ENCODE measurements at places on chromosomes 3 and 15.
A peak's percentile ranks its signal among the peaks of the same experiment; 100 is the strongest.

DNA sequence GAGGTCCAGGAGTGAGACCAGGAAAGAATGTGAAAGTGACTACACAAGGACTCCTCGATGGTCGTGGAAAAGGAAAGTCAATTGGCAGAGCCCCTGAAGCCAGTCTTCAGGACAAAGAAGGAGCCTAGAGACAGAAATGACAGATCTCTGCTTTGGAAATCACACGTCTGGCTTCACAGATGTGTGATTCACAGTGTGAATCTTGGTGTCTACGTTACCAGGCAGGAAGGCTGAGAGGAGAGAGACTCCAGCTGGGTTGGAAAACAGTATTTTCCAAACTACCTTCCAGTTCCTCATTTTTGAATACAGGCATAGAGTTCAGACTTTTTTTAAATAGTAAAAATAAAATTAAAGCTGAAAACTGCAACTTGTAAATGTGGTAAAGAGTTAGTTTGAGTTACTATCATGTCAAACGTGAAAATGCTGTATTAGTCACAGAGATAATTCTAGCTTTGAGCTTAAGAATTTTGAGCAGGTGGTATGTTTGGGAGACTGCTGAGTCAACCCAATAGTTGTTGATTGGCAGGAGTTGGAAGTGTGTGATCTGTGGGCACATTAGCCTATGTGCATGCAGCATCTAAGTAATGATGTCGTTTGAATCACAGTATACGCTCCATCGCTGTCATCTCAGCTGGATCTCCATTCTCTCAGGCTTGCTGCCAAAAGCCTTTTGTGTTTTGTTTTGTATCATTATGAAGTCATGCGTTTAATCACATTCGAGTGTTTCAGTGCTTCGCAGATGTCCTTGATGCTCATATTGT is 6.0 kb downstream of the CCR2 start:
- peak; percentile 95 for DNase-seq

DNA sequence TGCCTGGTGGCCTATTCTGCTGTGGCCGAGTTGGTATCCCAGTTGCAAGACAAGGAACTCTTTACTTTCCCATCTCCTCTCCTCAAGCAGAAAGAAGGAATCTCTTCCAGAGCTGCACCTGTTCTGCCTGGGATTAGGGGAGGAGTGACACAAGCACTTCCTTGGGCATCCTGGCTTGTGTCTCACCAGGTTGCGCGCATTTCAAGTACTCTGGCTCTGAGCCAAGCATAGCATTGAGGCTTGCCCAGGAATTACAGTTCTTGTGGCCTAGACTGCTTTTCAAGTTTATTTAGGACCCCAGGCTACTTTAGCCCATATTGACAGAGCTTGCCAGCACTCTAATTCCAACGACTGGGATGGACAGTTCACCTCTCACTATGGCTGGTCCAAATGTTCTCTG is 150.5 kb downstream of the RSRC1 start:
- DNase-seq: peak; percentile 43

GRCh38 chr3:126031981-126032471 is 51.9 kb downstream of the SLC41A3 start:
- no peak for DNase-seq

- DNase-seq: peak; percentile 10
These were observed 1441.5 kb downstream of the OTOL1 start for GRCh38 chr3:162938083-162938482.

GRCh38 chr15:83100097-83100646 is 7.3 kb upstream of the TM6SF1 start:
- no peak for DNase-seq

DNA sequence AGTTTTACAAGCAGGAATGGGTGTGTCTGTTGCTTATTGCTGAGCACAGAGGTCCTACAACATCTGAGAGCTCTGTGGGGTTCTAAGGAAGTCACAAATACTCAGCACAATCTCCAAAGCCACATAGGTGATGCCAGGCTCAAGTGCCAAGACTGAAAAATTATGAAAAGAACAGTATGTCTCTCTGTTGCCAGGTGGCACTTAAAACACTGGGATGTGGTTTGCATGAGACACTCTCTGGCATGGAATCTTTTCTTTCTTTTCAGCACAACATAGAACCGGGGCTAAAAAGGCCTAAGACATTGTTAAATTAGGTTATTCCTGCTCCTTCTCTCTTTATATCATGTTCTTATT is 127.3 kb upstream of the PRICKLE2 start:
- DNase-seq: no peak

GRCh38 chr3:160956785-160957184 is 148.4 kb downstream of the B3GALNT1 start:
- DNase-seq: no peak

DNA sequence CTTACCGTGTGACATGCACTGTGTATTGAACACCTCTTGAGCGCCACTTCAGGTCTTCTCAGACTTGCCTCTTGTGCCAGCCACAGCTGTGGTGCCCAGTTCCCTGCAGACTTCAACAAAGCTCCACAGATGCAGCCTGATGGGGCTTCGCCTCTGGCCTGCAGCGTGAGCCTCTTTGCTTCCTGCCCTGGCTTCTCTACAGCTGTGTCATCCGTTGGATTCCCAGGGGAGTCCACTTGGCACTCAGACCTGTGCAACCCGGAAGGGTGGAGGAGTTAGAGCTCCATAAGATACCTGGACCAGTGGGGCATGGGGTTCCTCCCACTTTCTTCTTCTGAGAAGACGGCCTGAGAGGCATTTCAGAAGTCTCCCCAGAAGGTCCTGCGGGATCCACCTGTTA is 57.7 kb upstream of the BNIP2 start:
- DNase-seq: peak; percentile 89

- no peak for DNase-seq
These were observed 872 bp downstream of the DLEC1 start for GRCh38 chr3:38039899-38040261.

GRCh38 chr3:168615493-168616020 is 519.8 kb upstream of the GOLIM4 start:
- DNase-seq: no peak

- peak; percentile 19 for DNase-seq
These were observed 20.0 kb upstream of the RBP1 start for GRCh38 chr3:139559541-139559940.

DNA sequence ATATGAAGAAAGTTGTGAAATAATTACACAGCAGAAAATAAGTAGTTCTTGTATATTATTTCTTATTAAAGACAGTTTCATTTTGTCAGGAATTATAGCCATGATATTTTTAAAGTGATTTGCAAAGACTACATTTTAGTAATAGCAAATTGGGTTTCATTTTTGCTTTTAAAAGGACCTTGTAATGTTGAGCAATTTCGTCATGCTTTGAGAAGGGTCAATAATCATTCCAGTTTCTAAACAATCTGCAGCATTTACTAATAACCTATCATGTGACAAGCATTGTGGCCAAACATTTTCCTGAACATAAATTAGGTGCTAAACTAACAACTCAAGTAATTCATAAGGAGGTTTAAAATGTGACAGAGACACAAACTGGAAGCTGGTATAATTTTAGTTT is 214.4 kb upstream of the CBLB start:
- no peak for DNase-seq

- DNase-seq: no peak
These were observed 1.4 kb upstream of the IGDCC4 start for GRCh38 chr15:65423976-65424679.

DNA sequence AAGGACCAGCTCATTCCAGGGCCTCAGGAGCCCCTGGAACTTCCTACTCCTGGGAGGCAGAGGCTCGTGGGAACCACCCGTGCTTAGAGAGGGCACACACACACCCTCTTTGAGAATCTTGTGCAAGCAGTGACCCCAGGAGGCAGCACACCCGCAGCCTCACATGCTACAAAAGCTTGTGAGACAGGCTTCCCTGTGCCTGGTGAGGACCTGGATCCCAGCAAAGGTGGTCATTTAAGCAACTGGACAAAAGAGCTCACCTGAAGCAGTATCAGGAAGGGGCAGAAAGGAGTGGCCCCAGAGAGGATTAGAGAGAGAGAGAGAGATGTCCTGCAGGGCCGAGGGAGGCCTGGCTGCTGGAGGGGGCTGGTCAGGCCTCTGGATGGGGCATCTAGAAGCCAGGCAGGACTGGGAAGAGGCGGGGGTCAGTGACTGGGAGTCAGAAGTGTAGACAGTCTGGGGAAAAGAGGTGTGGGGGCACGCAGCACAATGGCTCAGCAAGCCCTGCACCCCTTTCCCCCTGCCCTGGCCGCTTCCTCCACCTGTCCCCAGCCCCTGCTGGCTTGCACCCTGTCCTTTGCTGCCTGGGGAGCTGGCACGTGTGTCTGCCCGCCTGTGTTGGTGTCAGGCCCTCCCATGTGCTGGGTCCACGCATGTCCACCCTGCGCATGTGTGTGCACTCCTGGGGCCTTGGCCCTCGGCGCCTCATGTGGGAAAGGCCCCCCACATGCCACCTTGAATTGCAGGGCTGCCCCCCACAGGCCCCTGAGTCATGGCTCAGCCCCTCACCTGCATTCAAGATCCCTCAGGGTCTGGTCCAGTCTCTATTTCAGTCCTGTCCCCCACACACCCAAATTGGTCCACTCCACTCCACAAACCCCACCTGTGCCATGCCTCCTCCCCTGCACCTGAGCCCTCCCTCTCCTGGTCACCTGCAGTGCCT is 36.9 kb downstream of the TSPAN3 start:
- no peak for DNase-seq

GRCh38 chr15:96246057-96246456 is 84.4 kb upstream of the NR2F2 start:
- no peak for DNase-seq

DNA sequence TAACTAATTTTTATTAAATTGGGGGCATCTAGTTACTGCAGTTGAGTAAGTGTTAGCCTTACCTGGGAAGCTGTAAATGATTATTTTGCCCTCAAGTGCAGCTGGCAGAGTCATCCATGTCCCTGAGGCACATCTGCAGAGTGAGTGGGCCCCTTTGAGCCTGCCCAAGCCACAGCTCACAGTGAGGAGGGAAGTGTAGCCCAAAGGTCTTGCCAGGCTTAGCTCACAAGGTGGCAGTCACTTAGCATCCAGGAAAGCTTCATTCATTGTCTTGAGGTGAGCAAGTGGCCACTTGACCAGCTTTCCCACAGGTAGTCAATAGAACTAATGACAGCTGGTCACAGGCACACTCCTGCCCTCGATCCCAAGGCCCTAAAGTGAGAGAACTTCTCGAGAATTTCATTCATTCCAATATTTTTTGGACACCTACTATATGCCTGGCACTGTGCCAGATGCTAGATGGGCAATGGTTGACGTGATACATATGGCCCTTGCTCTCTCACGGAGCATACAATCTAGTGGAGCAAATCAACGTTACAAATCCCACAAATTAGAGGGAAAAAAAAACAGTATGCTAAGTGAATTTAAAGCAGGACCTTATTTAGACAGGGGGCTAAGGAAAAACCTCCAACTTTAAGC is 163.3 kb upstream of the IL12A start:
- DNase-seq: no peak

- DNase-seq: no peak
These were observed 539.3 kb downstream of the SQOR start for GRCh38 chr15:46174122-46174521.

- no peak for DNase-seq
These were observed 474.7 kb downstream of the IL5RA start for GRCh38 chr3:2635511-2635910.

- no peak for DNase-seq
These were observed 676.8 kb upstream of the UBE2E2 start for GRCh38 chr3:22526266-22526837.

Measured in NCI-H345 (cell line).